ENCODE measurements at places on chromosomes 5 and 9.

- DNase-seq, result no peak
These were observed 619.7 kb upstream of the ARRDC3 start for GRCh38 chr5:92002721-92003274.

DNA sequence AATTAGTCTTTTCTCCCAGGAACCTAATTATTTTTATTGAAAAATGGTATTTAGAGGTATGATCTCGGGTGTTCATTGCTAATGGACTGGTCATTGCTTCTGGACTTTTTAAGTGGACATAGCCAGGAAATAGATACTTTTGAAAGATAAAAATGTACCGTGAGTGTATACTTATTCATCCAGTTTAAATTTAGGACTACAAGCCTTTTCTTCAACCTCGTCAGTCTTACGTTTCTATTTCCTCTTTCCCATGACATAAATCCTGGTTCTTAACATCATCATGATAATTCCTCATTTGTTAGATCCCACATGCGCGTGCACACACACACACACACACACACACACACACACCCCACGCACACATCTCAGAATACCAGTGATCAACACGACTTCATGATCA, 15.1 kb downstream of the PDE8B start:
- DNase-seq, result no peak

DNA sequence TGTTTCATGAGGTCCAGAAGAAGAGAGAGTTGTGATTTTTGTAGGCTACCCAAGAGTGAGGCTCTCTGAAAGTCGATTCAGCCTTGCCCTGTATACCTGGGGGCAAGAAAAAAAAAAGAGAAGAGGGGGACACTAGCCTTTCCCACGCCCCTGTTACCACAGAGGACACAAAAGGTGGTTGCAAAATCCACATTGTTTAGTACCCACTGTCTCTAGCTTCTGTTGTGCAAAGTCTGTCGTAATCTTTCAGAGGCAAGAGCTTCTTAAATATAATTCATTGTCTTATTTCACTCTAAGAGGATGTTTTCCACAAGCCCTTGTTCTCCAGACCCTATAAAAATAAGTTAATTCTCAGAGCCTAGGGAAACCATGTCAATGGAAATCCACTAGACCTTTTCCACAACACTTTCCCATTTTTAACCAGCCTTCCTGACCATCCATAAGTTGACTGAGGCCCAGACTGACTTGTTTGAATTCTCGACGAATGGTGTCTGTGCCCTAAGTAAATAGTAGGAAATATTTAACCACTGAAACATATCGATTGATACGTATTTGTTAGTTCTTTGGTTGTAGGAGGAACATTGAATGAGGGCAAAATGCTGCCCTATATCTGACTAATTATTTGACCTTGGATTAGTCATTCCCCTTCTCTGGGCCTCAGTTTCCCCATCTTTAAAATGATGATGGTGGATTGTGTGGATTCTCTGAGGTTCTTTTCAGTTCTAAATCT, 182.7 kb downstream of the PAPPA start:
- DNase-seq, result no peak

DNA sequence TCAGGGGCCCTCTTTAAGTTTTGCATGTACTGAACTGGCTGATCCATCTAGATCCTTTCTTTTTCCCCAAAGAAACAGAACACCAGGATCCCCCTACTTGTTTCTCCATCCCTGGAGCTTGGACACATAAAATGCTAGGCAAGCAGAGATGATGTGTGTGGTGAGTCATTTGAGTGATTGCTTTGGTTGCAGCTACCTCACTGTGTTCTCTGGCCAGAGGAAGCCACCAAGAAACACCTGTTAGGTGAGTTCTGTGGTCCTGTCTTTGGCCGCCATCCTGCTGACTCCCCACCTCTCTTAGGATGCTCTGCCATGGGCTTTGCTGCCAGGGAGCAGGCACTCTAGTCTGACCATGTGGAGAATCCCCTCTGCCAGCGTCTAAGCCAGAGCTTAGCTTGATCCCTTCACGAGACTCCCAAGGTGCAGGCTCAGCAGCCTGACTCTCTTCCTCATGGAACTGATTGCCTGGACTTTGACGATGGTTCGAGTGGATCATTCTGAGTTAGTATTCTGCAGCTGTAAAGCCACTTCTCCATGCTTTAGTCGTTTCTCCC, 27.3 kb upstream of the DENND1A start:
- no peak for DNase-seq

DNA sequence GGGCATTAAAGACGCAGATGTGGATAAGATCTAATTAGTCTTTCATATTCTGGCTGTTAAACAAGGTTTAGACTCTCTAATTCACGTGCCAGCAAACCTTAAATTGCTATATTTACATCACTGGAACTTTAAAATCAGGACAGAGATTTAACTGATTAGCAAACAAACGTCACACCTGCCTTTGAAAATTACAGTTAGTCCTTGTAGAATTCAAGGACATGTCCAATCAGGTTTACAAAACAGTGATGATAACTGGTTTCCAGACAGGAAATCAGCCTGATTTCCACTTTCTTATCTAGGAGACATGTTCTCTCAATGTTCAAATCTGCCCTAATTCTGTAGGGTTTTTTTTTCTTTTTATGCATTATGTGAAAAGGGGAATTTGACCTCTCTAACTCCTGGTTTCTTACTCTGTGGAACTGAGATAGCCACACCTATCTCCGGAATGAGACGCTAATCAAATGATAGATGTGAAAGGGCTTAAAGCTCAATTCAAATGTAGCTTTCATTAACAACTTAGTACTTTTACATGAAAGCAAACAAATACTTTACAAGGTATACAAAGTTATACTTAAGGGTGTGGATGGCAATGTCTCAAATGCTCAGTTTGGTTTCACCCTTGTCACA, 26.5 kb downstream of the SPINK5 start:
- DNase-seq, result no peak

- no peak for DNase-seq
These were observed 26.5 kb downstream of the UBE2R2 start for GRCh38 chr9:33843312-33843961.

- DNase-seq, result peak; percentile 17
These were observed 514.1 kb upstream of the MEF2C start for GRCh38 chr5:89397096-89397495.

- no peak for DNase-seq
These were observed 188.9 kb downstream of the RAB3C start for GRCh38 chr5:58771796-58772195.

- no peak for DNase-seq
These were observed 85.9 kb downstream of the GNA14 start for GRCh38 chr9:77562019-77562748.

DNA sequence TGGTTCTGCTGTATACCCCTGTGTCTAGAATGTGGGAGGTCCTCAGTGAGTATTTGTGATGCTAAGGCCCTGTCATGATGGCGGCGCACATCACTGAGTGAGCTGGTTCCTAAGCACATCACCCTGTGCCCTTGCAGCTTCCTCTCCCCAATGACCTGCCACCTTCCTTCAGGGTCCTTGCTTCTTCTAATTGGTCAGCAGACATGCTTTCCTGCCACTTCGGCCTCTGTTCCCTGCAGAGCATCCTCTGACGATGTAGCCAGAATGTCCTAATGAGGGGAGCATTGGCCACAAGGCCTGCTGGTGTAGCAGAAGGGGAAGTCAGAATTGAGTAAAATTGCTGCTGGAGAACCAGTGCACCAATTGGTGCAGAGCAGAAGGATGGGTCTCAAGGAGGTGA, 31.1 kb upstream of the ANGPTL2 start:
- no peak for DNase-seq
